Left renal pelvis (tissue), 4 donors: ENCODE measurements at places on chromosomes 3 and 15.

DNA sequence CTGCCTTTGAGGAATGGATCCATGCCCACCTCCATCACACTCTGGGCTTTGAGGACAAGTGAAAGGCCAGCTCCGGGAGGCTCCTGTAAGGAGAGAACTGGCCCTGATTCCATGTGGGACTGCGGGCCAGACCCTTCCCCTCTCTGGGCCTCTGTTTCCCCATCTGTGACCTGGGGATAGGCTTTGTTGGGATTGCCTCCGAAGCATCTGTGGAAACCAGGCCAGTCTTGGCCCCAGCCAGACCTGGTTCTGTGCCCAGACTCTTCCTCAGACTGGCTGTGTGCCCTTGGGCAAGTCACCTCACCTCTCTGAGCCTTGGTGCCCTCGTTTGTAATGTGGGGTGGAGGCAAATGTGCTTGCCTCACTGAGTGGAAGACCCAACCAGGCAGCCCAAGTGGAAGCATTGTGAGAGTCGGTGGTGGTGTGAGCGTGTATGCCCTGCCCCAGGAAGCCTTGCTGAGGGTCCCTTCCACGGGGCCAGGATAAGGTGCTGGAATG, 21.0 kb upstream of the SEC13 start:
- no peak for DNase-seq

DNA sequence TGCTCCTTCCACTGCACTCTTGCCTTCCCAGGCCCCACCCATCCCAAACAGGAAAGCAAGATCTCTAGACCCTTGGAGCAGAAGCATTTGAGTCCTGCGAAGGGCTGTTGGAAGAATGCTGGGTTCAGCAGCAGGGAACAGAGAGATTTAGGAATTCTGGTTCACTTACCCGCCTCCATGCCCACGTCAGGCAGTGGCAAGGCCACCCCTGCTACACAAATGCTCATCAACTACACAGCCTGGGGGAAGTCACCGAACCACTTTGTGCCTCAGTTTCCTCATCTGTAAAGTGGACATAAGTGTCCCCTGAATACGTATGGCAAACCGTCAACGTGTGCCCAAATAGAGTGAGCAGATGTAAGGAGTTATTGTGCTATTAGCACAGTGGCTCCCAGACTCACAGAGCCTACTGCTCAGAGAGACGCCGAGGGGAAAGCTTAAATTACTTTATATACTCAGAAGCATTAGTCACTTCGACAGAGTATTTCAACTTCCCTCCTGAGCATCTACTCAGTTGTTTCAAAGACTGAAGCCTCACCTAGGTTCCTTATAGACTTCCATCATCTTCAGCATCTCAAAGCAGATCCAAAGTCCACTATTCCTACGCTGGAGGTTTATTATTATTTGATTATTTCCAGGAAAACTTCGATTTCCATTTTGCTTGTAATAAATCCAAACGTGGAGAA, 905 bp downstream of the HOMER2 start:
- no peak for DNase-seq

DNA sequence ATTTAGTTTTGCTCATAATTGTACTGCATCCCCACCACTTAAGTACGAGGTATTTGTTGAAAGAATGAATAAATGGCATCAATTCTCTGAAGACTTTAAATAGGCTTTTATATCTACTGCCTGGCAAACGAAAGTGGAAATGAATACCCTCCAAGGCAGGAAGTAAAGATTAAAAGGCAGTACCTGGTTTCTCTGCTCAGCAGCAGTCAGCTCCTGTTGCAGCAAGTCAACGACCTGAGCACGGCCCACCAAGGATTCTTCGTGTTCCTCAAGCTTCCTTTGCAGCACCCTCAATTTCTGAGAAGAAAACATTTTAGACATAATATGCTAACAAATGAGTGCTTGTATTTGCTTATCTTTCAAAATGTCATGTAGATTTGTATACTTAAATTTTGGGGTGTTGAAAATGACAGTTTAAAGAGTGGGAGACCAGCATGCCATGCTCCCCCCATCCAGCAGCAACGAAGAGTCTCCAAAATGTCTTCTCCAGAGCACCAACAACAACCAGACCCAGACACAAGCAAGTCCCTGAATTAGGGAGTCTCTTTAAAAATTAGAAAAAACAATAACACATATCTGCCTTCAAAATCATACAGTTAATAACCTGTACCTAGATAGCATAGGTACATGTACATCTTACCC, 31.2 kb downstream of the GOLGB1 start:
- DNase-seq = no peak

DNA sequence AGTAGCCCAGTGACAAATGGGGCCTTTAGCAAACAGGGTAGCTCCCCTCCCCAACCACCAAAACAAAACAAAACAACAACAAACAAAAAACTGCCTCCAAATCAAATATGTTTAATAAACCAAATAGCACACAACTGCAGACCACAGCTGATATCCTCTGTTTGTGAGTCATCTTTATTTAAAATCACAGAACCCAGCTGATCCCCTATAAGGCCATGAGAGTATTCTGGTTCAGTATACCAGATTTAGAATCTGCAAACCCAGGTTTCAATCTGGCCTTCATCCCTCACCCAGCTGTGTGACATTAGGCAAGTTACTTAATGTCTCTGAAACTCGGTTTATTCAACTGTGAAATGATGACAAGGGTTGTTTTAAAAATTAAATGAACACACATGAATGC, 124.5 kb downstream of the SUCLG2 start:
- no peak for DNase-seq

GRCh38 chr3:45984331-45985312, 11.0 kb downstream of the FYCO1 start:
- no peak for DNase-seq

DNA sequence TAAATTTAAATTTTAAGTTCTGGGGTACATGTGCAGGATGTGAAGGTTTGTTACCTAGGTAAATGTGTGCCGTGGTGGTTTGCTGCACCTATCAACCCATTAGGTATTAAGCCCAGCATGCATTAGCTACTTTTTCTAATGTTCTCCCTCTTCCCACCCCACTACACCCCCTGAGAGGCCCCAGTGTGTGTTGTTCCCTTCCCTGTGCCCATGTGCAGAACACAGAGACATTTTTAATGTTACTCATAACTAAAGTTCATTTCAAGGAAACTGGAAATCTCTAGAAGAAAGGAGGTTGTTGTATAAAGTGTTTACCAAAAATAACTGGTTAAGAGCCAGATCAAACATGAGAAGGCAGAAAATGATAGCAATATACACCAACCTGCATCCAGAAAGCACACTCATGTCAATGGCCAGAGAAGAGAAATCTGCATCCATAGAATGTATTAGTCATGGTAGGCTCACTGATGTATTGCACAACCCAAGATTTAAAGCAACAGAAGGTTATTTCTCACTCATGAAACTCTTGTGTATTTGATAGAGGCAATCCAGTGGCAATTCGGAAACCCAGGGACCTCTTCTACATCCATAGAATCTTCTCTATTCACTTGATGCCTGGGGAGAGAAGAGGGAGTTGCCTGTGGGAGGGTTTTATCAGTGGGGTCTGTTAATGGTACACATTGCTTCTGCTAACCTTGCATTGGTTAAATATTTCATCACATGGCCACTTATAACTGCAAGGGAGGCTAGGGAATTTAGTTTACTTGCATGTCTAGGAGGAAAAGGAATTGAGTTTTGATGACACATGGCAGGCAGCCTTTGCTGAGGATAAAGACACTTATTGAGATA, 321.9 kb upstream of the RASGRP1 start:
- DNase-seq = no peak
